Activated naive CD4-positive, alpha-beta T cell treated with anti-CD3 and anti-CD28 coated beads, Interleukin-2, amount 10 ng/mL, durations not matched to agents 7 days and 5 days (primary cell): ENCODE measurements at places on chromosomes 6 and 20.

GRCh38 chr20:3749087-3749688, 16.7 kb downstream of the HSPA12B start:
- no peak for DNase-seq

GRCh38 chr6:44003345-44004061, 123.7 kb downstream of the MRPL14 start:
- no peak for DNase-seq

GRCh38 chr20:20950620-20951019, 155.5 kb downstream of the LINC00237 start:
- no peak for DNase-seq

GRCh38 chr6:119673741-119674140, 324.2 kb upstream of the MAN1A1 start:
- DNase-seq = no peak

DNA sequence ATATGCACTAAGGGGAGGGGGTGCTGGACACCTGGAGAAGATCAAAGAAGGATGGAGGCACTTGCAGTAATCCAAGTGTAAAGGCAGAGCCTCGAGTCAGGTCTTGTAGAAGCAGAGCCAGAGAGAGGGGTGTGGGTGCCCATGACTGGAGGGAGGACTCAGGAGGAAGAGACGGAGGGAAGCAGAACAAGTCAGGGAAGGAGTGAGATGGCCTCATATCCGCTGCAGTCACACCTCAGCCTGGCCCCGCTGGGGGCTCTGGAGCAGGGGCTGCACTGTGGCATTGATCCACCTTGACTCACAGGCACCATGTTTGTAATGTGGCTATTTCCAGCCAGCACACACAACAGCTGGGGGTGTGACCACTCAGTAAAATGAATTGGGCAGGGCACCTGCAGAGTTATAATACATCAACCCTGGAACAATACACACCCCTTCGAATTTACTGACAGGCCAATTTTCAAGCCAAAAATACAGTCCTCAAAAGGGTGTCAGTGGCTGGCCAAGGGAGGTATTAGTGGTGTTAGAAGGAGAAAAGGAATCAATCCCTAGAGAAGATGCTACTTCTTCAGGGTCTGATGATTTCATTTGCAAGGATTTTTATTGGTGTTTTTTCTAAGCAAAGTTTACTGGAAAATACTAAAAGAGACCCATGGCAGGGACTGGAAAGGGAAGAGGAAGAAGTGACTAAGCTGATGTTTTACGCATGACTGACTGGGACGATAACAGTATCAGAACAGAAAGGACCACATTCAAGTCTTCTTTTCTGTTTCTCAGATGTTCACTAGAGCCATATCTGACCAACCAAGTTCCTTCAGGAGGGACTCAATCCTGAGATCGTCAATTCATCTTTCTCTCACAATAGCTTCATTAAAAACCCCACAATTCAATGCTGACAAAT, 18.9 kb upstream of the NXT1 start:
- DNase-seq = no peak

DNA sequence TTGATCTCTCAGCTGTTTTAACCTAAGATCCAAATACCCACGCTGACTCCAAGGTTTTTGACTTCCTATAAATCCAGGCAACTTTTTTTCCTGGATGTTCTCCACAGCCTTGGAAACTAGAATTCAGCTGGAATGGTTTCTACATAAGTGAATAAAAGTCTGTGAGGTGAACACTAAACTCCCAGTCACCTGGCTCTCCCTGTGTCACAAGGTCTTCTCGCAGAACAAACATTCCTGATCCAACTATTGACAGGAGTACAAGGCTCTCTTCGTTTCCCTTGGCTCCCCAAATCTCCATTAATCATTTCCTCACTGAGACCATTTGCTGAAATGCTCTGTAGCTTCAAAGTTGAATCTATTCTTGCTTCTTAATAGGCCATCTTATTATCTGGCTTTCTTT, 265.7 kb downstream of the ADGRG6 start:
- no peak for DNase-seq

DNA sequence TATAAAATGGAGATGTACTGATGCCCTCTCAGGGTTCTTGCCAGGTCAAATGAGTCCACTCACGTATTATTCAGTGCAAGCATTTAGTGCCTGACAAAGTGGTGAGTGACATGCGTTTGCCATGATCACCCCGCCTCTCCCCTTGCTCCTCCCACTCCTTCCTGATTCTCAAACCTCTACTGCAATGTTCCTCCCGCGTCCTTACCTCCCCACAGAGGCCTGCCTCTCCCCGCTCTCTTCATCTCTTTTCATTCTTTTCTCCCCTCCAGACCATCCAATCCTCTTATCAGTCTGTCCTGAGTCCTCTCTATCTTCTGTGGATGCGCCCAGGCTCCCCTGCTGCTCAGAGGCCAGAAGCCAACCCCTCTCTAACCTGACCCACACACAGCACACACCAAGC, 40.7 kb downstream of the KCNK5 start:
- peak; percentile 29 for DNase-seq
